Stimulated activated CD4-positive, alpha-beta T cell treated with anti-CD3 and anti-CD28 coated beads, Interleukin-2, amount 100 ng/mL, for 24 hours (primary cell): ENCODE measurements at places on chromosomes 12 and 14.

- DNase-seq: no peak
Observed at GRCh38 chr12:71546322-71546861, 106.8 kb downstream of the LGR5 start.

DNA sequence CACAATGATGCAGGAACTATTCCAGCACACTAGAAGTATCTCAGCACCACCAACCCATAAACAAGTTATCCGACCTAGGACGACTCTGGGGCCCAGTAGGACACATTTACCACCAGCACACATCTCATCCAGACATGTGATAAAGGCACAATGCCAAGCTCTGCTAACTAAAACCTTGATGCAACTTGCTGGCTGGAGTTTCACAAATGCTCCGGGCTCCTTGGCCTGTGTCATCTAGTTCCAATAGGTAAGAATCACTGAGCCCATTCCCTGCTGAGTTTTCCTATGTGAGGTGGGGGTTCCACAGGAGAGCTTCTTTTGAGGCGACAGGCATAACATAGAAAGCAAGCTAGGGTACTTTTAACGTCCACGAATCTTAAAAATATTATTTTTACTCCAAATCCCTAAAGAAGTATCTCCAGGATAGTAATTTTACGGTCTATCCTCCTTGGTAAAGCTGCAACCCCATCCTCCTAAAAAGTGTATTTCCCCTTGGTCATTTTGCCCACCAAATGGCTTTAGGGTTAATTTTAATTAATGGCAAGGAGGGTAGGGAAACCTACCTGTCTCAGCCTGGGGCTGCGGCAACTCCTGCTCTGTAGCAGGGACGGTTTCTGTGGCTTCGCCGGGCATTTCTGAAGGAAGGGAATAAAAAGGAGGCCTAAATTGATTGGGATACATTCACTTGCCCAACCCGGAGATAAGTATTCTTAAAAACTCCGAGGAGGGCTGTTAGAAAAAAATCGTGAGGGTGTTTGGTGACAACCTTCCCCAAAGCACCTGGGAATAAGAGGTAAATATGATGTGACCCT lies 1.0 kb downstream of the NACA start:
- no peak for DNase-seq

- DNase-seq: no peak
Observed at GRCh38 chr12:71652656-71653055, 11.0 kb downstream of the ZFC3H1 start.

- no peak for DNase-seq
Observed at GRCh38 chr12:104243971-104244370, 28.4 kb downstream of the TXNRD1 start.

DNA sequence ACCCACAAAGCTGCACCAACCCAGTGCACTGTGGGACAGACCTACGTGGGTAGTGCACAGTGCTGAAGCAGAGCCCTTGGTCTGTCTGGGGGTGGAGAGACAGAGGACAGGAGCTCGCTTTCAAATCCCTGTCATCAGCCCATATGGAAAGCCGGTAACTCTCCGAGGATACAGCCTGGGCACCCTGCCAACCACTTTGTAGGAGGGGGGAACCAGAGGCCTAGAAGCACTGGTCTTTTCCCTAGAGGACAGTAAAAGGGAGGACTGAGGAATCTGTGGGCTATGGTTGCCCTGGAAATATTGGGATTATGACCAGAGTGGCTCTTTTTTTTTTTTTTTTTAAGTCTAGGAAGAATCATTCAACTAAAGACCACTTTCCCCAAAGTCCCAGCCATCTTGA lies 74.3 kb downstream of the MAP3K9 start:
- DNase-seq: no peak

DNA sequence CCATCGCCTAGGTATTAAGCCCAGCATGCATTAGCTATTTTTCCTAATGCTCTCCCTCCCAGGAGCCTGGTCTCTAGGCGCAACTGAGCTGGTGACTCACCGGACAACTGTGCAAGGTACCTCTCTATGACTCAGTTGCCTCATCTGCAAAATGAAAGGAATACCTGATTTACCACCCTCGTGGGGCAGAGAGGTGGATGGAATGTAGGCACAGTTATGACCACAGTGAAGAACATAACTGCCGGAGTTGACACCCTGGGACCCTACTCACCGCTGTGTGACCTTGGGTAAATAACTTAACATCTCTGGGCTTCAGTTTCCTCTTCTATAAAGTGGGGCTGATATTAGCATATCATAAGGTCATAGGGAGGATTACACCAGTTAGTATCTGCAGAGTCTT lies 22.6 kb downstream of the BCL11B start:
- DNase-seq: no peak

DNA sequence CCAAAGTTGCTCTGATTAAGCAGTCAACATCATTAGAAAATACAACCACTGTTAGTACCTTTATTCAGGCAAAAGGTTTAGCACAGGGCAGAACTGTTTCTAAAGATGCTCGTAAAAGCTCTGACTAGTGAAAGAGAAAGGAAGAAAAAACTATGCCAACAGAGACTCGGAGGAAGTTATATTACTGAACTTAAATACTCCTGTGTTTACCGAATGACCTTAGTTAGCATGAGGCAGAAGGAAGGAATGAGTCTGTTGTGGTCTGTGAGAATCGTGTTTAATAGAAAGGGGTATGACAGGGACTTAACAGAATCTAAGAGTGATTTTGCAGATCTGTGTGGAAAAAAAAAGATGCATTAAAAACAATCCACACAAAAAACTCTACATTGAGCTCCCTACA lies 84.1 kb upstream of the OVCH1 start:
- DNase-seq: no peak

DNA sequence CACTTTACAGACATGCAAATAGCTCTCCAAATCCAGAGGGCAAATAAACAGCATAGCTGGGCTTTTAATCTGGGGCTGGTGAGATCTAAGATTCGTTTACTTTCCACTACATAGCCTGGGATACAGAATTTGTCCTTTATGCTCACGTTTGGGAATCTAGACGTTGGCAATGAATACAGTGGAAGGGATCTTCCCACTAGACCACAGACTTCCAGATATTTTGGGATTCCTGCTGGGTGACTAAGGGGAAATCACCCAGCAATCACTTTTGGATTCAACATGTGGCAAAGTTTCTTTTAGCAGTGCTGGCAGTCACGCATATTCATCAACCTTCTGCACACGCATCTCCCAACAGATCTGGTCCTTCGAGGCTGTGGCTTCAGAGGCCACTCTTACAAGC lies 23.5 kb downstream of the APPL2 start:
- DNase-seq: no peak

GRCh38 chr12:132282031-132282949 lies 47.1 kb downstream of the GALNT9 start:
- DNase-seq: no peak

GRCh38 chr14:74924061-74924460 lies 1.0 kb upstream of the RPS6KL1 start:
- DNase-seq: no peak

DNA sequence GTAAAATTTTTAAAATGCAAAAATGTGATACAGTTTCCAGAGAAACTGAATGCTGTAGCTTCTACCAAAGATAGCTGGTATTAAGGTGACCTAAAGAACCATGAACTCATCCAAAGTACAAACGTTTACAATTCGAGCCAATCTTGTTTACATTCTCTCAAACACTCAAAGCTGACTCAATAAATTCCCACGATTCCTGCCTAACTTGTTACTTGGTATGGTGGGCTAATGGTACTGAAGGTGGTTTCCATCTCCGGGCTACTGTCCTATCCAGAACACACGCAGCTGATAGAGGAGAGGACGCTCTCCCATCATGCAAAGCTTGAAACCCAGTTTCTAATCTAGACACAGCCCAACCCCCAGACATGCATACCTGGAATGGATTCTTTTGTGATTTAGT lies 31.5 kb downstream of the RAD9B start:
- no peak for DNase-seq

DNA sequence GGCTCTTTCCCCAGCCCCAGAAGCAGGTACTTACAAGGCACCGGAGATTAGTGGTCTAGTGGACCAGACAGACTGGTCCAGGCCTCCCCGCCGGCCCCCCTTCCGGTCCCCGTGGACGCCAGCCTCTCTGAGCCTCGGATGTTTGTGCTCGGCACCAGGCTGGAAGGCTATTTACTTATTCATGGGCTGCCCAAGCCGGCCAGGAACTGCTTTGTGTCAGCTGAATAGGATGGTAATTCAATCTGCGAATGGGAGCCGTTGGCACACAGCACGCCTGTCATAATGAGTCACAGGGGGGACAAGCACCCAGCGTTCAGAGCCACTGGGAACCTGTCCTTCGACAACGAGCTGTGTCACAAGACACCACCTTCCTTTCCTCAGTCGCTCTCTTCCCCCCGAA lies 82.3 kb downstream of the RIMBP2 start:
- no peak for DNase-seq

GRCh38 chr12:32939801-32940200 lies 43.2 kb upstream of the PKP2 start:
- no peak for DNase-seq

GRCh38 chr12:79452906-79453305 lies 237.9 kb downstream of the PAWR start:
- DNase-seq: no peak

DNA sequence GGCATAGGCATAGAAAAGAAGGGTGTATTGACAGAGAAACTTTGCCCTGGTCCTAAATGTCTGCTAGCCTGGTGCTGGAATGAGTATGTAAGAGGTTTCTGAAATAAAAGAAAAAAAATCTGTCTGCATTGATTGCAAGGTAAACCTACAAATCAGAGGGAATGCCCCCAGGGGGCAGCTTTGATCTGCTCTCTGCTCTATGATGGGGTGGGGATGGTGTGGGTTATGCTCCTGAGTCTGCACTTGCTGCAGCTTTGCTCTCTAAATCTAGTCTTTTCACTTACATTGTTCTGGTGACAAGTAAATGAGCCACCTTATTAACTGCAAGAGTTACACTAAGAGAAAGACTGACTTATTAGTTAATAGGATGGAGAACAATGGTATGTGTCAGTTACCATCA lies 468.4 kb upstream of the STXBP6 start:
- no peak for DNase-seq

GRCh38 chr14:72640911-72641485 lies 252.9 kb downstream of the DPF3 start:
- DNase-seq: no peak
